ENCODE measurements at places on chromosomes 7 and 10. TPM values are rescaled to one million over a fixed set of nuclear protein-coding genes. Genes with fewer than 3 reads are reported as not detected.
A peak's percentile ranks its signal among the peaks of the same experiment; 100 is the strongest.

DNA sequence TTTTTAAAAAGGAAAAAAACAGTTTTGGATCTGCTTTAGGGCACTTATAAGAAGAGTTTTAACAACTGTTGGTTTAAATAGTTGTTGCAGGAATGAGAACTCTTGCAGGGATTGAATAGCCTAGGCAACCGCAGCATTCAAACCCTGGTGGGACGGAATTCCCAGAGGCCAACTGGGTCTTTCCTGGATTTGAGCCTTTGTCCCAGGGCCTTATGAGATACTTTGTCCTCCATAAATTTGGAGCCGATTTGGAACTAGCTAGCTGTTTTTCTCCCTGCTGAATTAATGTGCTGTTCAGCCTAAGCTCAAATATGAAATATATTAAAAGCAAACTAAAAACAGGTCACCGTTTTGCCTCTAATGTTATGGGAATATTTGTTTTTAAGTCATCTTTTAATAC, 109.6 kb downstream of the LRMDA start:
- DNase-seq: no peak

- no peak for DNase-seq
Observed at GRCh38 chr7:70481570-70482123, 650.3 kb upstream of the GALNT17 start.

GRCh38 chr10:97821308-97822038, 28.2 kb upstream of the GOLGA7B start:
- no peak for DNase-seq

- no peak for DNase-seq
Observed at GRCh38 chr7:121015560-121015959, 27.0 kb downstream of the CPED1 start.

- no peak for DNase-seq
Observed at GRCh38 chr7:132078891-132079735, 497.2 kb downstream of the PLXNA4 start.

DNA sequence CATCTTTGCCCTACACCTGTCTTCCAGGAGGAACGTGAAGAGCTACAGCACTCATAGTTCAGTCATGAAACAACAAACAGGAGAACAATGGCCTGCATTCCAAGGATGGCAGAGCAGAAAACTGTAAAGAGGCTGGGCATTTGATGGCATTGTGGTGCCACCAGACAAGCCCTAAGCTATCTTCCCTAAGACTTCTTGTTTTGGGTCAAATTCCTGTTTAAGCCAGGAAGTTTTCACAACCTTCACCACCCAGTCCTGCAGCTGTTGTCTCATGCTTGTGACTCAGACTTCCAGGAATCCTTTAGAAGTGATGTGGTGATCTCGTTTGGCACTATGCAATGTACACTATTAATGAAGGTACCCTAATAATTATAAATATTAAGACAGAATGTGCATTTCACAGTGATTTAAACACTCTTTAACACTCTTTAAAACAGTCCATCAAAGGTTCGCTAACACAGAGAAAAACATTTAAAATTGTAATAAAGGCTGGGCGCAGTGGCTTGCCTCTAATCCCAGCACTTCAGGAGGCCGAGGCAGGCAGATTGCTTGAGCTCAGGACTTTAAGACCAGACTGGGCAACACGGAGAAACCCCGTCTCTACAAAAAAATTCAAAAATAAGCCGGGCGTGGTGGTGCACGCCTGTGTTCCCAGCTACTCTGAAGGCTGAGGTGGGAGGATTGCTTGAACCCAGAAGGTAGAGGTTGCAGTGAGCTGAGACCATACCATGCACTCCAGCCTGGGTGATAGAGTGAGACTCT, 2.7 kb upstream of the HERPUD2 start:
- DNase-seq: no peak

DNA sequence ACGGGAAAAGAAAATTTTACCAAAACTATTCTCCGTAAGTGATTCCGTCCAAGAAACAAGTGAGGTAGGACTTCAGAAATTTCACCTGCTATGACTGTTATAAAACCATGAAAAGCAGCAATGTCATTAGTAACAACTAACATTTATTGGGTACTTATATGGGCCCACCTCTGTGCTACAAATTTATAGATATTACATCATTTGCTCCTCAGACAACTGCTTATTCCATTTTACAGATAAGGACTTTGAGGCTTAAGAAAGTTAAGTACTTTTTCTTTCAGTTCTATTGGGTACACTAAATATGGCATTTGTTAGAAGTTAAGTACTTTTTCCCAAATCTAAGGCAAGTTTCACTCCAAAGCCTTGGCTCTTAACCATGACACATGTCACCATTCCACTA, 36.3 kb downstream of the HACD1 start:
- no peak for DNase-seq

- no peak for DNase-seq
Observed at GRCh38 chr10:51001587-51001986, 72.7 kb upstream of the PRKG1 start.

DNA sequence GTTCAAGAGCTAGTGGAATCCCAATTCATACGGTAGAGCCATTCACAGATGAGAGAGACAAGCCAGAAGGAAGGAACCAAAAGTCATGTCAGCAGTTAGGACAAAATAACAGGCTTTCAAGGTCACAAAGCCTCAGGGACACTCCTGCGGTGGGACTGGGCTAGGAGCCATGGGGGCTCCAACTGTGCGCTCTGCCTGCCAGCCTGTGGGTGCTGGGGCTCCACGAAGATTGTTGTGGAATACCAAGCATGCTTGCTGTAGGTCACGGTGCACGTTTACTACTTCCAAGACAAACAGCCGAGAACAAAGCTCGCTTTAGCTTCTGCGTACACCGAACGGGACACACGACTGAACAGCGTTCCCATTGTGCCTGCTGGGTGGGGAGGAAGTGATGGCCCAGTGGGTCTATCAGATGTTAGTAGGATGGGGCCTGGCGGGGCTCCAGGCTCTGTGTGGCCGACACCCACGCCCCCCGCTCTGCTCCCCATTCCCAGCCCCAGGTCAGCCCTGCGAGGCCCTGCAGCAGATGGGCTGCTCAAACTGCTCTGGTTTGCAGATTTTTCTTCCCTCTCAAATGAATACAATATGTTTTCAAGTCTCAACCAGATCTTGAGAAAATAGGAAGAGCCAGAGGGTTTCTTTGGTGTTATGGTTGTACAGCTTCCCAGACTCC, 158.9 kb downstream of the EGFR start:
- DNase-seq: no peak

DNA sequence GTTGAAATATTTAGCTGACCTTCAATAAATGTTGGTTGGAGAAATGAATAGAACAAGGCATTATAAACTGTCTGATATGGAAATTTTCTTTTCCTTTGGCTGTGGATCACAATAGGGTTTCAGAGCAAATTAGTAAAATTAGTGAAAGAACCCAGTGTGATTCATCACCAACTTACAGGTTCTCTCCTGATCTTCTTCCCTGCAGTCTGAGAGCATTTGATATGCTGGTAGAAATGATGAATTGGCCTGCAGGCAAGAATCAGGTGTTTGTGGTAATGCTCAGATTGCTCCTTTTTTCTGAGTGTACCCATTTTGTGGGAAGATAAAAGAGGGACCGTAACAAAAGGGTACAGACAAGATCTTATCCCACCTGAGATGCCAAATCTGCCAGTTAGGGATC, 51.9 kb downstream of the BTAF1 start:
- no peak for DNase-seq

DNA sequence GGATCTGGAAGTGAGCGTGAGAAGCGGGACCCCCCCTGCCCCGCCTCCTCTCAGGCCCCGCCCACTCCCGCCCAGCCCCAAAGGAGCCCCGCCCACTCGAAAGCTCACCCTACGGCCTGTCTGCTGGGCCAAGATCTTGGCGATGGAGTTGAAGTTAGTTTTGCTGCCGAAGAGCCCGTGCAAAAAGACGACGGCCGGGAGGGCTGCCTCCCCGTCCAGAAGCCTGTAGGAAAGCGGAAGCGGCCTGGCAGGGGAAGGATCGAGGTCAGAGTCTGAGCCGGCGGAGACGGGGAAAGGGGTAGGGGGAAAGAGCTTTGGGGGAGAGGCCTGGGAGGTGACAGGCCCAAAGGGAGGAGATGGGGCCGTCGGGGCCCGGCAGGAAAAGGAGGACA, 386 bp downstream of the ABHD11 start:
- peak; percentile 77 for DNase-seq

DNA sequence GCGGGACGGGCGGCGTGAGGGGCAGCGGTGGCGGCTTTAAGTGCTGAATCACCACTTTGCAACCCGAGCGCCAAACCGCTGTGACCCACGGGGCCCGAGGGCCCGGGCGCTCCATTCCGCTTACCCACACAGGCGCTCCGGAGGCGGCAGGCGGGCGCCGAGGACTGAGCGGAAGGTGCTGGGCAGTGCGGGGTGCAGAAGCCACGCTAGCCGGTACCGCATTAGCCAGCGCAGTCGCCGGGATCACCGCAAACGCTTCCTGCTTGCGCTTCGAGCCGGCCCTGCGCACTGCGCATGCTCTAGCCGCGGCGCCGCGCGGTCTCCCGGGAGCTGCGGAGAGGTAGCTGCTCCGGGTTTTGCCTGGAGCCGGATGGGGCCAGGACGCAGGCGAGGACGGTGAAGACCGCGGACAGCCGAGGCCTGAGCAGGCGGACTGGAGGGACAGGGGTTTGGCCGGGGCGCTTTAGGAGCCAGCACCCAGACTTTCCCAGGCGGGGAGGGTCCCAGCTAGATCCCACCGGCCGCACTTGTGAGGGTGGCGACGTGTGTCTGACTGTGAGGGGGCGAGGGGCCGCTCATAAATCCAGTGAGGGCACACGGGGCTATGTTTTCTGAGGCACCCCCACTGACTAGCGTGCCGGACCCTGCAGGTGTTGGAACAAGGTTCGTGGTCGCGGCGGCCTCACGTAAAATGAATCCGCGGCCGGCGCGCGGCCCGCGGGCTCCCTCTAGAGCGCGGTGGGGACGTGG, at the start of gene IDE:
Gene IDE (minus strand): TSS at position 296 of the 750 bp plus-strand sequence. CDS start 74 bp downstream, at position 222.
- DNase-seq: peak; percentile 95

GRCh38 chr10:8315619-8316021, 261.1 kb downstream of the GATA3 start:
- DNase-seq: no peak

- no peak for DNase-seq
Observed at GRCh38 chr7:135784013-135784412, 35.4 kb upstream of the FAM180A start.

DNA sequence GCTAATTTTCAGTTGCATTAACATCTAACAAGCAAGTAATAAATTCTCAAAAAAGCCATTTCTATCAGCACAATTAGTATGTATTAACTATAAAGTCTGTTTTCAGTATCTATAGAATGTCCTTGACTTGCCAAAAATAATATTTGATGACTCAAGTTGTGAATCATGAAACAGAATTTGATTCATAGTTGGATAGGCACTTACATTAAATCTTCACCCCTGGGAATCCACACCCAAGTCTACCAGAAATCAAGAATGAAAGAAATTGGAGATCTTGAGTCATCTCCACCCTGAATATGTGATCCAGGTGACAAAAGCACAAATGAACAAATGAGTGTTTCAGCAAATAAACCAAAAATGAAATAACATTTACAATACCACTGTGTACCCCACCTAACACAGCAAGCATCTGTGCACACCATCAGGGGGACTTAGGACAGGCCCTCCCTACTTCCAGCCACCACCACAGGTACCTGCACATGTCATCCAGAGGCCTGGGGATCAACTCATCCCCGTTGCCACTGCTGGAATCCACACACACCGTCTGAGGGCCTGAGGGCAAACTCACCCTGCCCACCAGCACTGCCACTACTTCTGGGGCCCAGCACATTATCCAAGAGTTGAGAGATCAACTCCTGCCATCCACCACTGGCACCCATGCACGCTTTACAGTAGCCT, 160.1 kb downstream of the MTERF1 start:
- no peak for DNase-seq

DNA sequence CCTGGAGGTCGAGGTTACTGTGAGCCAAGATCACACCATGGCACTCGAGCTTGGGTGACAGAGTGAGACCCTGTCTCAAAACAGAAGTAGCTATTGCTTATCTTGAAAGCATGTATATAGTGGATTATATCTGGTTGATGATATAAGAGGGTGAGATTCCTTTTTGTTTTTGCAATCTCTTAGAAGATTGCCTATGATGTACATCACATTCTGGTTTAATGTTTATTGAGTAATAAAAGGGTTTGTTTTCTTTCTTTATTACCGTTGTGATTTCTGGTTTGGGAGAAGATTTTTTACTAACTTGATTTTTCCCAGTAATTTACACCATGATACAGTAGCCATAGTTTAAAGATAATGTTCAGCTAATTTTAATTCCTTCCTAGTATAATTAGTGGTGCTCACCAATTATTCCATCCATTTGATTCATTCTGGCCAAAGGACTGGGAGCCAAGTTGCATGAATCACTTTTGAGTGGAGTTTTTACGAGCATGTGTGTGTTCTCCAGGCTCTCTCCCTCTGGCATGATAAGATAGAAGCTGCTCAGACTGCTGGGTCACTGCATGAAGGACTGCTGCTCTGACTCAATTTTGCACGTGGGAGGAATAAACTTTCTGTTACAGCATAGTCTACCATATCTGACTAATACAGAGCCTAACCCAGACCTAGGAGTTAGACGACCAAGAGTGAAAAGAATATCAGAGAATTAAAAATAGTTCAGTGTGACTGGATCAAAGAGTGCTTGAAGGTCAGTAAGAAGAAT, 13.5 kb upstream of the TSPAN13 start:
- no peak for DNase-seq

The SUMF2 gene
- 33.1 TPM for total RNA-seq

The MYH16 gene
- total RNA-seq: not detected

The CLCN1 gene
- not detected for total RNA-seq

The UNC5B gene
- 13.1 TPM for total RNA-seq

The BHLHA15 gene
- total RNA-seq: not detected

Measured in Right ventricle myocardium inferior (tissue), 1 donor.